ENCODE measurements at places on chromosomes 6 and 20.
A peak's percentile ranks its signal among the peaks of the same experiment; 100 is the strongest.

DNA sequence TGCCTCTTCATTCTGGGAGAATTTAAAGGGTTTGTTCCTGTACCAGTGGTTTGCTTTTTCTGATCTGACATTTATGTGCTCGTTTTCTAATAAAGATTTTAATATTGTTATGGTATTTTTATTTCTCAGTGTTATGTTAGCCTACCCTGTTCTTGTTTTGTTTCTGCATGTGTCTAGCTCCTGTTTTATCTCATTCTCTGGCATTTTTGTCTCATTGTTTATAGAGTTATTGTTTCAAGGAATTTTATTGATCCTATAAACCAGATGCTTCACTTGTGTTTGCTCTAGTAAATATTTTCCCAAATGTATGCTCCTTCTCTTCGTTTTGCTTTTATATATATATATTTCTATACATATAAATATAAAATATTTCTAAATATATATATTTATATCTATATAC, 152.8 kb downstream of the PLCB1 start:
- DNase-seq: no peak

DNA sequence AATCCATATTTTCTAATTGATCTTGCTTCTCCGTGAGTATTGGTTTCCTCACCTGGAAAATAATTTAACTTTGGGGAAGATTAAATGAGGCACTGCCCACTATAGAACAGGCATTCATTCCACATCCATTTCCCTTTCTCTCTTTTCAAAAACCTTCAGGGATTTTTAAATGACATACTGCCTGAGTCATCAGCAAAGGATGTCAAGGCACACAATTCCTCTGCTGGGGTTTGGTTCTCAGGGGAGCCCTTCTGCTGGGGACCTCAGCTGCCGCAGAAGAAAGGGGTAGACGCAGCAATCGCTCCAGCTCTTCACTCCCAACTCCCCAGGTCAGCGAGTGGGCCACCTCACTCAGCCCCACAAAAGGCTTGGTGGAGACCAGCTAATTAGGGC, 90.7 kb upstream of the BACH2 start:
- DNase-seq: no peak

DNA sequence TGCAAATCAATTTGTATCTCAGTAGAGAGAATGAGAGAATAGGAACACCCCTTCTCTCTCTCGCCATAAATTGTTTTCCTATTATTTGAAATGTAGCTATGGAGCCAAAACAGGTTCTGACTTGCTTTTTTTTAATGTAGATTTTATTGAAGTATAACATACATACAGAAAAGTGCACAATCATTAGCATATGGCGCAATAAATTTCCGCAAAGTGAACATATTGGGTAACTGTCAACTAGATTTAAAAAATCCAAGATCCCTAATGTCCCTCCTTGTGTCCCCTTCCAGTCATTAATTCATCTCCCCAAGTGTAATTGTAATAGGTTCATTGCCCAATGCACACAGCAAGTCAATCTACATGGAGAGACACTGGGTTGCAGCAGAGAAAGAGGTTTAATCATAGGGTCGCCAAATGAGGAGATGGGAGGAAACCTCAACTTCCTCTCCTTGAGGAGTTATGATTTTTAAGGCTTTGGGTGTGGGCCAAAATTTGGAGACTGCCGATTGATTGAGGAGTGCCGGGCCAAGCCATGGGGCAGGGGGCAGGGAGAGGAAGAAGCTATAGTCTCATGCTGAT, 43.3 kb upstream of the TGM3 start:
- no peak for DNase-seq

GRCh38 chr6:96927660-96928059, 3.1 kb downstream of the KLHL32 start:
- DNase-seq: no peak

GRCh38 chr6:167576050-167576741, 250.5 kb upstream of the AFDN start:
- no peak for DNase-seq

- no peak for DNase-seq
Observed at GRCh38 chr6:19324376-19324775, 512.8 kb upstream of the ID4 start.

DNA sequence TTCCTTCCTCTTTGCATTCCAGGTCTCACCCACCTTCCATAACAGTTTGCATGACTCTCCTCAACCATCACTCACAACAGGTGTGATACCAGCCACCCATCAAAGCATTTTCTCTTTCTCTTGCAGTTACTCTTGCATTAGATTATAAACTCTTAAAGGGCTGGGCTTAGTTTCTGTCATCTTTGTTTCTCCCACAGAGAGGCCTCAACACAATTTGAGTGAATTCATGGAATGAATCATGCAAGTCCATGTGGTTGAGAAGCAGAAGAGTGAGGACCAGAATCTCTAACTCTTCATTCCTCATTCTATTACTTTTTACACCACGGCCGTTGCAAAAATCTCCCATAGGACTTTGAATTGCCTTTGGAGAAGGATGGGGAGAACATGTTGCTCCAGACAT, 31.4 kb downstream of the OGFRL1 start:
- no peak for DNase-seq

GRCh38 chr6:75213112-75213511, 7.3 kb upstream of the COL12A1 start:
- no peak for DNase-seq

- no peak for DNase-seq
Observed at GRCh38 chr20:18031888-18032509, 25.7 kb downstream of the OVOL2 start.

DNA sequence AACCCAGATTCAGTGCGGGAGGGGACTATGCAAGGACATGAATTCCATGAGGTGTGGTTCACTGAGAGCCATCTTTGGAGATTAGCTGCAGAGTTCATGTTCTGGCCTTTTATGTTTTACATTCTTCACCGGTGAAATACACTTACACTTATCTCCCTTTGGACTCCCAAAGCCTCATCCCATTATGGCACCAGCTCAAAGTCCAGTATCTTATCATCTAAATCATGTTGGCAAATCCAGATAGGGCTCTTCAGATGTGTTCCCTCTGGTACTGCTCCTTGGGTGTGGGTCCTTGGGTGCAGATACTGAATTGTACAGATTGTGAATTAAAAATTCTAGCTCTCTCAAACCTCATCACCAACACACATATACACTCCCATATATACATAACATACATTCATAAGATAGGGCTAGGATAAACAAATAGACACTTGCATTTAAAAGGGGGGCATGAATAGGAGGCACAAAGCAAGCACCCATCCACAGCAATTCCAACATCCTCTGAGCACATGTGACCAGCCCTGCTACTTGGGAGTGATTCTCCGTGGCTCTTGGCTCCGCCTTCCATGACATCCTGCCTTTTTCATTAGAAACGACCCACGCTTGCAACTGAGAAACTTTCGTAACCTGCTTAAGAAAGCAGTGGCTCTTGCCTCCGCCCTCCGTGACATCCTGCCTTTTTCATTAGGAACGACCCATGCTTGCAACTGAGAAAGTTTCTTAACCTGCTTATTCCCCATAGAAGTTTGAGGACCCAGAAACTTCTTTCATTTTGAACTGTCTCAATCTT, 53.6 kb upstream of the LRRC1 start:
- peak; percentile 14 for DNase-seq

GRCh38 chr20:40305303-40305702, 383.7 kb downstream of the MAFB start:
- no peak for DNase-seq

GRCh38 chr6:41463062-41463930, 82.9 kb upstream of the FOXP4 start:
- peak; percentile 74 for DNase-seq

DNA sequence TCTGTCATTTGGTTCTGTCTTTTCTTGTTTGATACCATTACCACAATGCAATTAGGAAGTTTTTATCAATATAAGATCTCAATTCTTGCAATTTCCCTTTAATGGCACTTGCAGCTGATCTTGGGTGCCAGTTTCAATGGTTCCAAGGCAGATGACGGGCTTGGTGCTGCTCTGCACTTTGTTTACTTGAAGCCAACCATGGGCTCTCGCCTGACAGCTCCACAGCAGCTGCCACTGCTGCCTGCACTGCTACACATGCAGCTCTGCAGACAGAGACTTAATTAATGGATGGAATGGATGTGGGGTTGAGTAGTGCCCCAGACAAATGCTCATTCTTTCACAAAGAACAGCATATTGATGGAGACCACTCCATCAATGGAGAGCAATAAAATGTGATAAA, 1024.3 kb upstream of the EPHA7 start:
- no peak for DNase-seq

GRCh38 chr6:147201885-147202515, 2.2 kb upstream of the STXBP5 start:
- no peak for DNase-seq

- peak; percentile 71 for DNase-seq
Observed at GRCh38 chr6:137904822-137905617, 38.0 kb downstream of the TNFAIP3 start.

- no peak for DNase-seq
Observed at GRCh38 chr6:27237089-27237803, 10.3 kb upstream of the PRSS16 start.

GRCh38 chr6:166655713-166656229, 28.7 kb upstream of the RPS6KA2 start:
- no peak for DNase-seq
